Foreskin keratinocyte (primary cell): ENCODE measurements at places on chromosomes 4 and X. TPM values are rescaled to one million over a fixed set of nuclear protein-coding genes. Genes with fewer than 3 reads are reported as not detected.
A peak's percentile ranks its signal among the peaks of the same experiment; 100 is the strongest.

The GSTCD gene
- total RNA-seq = 21.8 and 25.0 TPM in 2 replicates

GRCh38 chrX:44462850-44463249 is 79.8 kb downstream of the FUNDC1 start:
- no peak for DNase-seq

GRCh38 chr4:159341522-159341921 is 238.6 kb downstream of the RAPGEF2 start:
- DNase-seq = no peak

GRCh38 chr4:140125374-140125773 is 28.6 kb downstream of the MAML3 start:
- no peak for DNase-seq

DNA sequence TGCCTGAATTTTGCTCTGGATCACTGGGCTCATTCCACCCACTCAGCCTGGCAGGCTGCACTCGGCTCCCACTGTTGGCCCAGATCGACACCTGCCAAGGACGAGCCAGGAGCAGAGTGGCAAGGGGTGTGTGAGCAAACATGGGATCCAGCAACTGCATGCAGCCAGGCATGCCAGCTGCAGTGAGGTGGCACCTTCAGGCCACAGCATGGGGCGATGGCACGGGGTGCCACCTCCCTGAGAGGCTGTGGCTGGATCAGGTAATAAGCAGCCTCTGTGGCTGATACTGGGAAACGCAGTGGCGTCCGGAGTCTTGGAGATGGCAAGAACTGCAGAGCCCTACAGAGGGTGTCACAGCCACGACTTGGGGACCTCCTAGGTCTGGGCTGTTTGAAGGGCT is 244.5 kb upstream of the FSTL5 start:
- no peak for DNase-seq

GRCh38 chr4:2417765-2418649 is at the start of gene ZFYVE28:
Gene ZFYVE28 (minus strand): TSS chr4:2418645. CDS start chr4:2418323, 322 bp downstream.
- no peak for DNase-seq

DNA sequence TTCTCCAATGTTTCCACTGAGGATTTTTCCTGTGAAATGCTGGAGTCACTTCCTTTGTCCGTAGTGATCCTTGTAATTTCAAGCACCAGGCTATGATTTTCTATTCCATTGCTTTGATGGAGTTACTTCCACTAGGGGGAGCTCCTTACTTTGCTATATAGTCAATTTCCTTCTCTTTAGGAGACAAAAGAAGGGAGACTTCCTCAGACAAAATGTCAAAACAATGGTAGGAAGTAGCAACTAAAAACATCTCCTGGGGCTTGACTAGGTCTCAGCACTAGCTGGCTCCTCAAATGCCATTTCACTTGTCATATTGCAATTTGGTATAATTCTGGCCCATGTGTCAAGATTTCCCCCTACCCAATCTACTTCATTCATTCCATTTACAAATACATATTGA is 24.1 kb downstream of the ZCCHC12 start:
- peak; percentile 16 for DNase-seq

DNA sequence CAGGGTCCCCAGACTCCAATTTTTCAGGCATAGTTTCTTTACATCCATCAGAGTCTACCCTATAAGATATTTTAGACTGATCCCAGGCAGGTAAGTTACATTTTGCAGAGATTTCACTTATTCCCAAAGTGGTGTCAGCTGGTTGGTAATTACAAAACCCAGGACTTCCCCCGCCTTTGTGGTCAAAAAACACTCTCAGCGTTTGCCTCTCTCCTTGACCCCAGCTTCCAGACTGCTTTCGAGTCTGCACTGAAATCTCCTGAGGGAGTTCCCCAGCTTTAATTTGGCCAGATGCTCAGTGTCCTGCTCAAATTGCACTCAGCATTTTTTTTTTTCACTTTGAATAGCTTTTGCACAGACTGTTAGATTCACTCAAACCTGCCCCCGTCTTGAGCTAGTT is 11.2 kb upstream of the AMOT start:
- no peak for DNase-seq

- peak; percentile 37 for DNase-seq
Measured at GRCh38 chr4:100311181-100311580, 120.9 kb upstream of the DDIT4L start.
